NCI-H1417 (cell line): ENCODE measurements at places on chromosomes 3 and 15.

GRCh38 chr3:12300137-12300536 is 11.3 kb downstream of the PPARG start:
- DNase-seq = no peak

DNA sequence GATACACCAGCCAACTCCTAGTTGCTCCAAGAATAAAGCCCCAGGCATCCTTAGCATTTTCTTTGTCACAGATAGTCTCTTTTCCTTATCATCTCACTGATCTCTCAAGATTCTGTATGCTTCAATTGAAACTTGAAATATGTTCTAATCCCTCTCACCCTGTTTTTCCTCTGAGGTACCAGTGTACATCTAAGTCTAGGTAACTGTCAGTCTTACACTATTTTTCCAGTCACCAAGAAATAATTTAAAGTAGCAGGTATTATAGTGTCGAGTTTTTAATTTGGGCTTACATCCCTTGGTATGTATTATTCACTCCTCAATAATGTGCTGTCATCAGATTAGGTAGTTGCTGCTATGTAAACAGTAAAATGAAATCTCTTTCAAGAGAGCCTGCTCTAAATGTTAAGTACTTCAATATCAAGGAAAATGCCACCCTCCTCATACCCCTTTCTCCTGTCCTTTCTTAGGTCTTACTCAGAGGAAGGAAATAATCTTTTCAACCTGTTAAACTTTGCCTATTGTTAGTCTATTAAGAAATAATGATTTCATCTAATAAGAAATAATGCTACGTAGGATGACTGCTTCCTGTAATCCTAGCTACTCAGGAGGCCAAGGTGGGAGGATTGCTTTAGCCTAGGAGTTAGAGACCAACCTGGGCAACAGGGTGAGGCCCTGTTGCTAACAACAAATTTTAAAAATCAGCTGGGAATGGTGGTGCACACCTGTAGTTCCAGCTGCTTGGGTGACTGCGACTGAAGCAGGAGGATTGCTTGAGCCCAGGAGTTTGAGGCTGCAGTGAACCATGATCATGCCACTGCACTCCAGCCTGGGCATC is 39.8 kb downstream of the TSC22D2 start:
- no peak for DNase-seq

DNA sequence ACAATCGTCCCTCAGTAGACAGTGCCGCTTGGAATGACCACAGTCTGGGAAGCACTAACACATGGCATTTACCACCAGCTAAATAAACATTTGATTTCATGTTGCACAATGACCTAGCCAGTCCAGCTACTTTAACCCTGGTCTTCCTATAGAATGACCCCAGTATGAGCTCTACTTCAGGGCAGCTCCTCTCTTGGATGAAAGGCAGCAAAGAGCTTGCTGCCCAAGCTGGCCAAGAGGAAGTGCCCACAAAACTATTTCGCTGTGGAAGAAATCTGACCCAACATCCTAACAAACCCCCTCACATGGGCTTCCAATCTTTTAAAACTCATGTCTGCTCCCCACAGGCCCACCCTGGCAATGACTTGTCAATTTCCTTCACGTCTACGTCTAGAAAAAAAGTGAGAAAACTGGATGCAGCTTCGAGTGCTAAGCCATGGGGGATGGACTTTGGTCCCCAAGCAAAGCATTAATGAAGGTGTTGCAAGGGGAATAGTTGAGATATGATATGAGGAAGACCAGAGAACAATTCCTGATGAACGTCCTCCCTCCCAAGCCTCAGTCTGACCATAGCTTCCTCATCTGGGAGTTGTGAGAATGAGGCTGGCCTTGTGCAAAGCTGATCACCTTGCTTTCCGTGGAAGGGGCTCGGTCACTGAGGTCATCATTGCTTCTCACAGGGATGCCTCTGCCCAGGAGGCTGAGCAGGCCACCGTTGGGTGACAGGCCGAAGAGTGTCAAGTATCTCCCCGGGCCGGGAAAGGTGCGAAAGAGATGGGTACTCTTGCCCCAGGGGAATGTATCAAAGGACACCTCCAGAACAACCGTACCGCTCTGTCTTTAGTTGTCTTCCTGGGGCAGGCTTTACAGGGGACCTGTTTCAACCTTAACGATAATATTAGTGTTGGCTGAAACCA is 964 bp downstream of the SLC25A20 start:
- DNase-seq = no peak

DNA sequence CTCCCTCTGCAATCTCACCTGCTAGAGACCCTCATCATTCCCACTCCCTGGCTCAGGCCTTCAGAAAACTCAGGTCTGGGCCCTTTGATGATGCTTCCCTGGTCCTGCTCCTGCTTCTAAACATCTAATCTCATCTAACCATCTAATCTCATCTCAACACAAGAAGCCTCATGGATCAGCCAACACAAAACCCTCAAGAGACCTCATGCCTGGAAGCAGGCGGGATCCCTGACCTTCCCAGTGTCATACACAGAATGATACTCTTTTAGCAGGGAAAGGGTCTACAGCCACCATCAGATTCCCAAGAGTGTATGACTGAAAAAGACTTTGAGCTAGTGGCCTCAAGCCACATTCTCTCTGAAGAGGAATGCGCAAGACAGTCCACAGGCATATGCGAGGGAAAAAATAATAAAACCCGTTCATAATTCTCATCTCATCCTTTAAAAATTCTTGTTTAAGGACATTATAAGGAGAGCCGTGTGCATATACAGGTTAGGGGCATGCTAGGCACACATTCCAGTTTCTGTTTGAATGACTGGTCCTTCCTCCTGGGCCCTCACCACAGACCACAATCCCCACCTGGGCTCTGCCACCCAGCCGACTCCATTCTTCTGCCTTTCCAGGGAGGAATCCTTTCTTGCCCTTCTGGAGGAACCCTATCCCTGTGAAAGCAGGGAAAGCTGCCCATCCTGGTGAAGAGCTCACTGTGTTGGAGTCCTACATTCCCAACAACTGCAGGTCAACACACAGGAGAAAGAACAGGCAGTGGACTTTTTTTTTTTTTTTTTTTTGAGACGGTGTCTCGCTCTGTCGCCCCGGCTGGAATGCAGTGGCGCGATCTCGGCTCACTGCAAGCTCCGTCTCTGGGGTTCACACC is 2.2 kb downstream of the ZXDC start:
- no peak for DNase-seq

- DNase-seq = no peak
Measured at GRCh38 chr3:100007313-100007712, 107.0 kb downstream of the FILIP1L start.

DNA sequence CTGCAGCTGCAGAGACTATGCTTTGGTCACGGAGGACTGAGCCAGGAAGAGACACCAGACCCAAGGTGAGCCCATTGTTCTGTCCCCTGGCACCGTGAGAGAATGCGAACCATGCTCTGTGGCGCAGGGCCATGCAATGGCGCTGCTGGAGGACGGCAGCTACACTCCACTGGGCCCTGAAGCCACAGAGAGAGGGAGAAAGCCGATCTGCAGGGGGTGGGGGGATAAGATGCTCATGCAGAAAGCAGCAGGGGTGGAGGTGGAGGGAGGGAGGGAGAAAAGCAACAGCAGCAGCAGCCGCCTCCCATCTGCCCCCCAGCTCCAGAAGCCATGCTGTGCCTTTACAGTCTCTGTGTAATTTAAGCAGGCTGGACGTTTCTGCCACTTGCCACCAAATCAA is 5.3 kb downstream of the BDH1 start:
- no peak for DNase-seq

GRCh38 chr15:76059320-76060117 is at the start of gene TMEM266:
TSS of gene TMEM266 (plus strand) at chr15:76059985. CDS start at chr15:76134264, 74,279 bp downstream.
- DNase-seq = peak; percentile 76

- DNase-seq = no peak
Measured at GRCh38 chr3:149625795-149626194, 32.0 kb downstream of the WWTR1 start.

- DNase-seq = no peak
Measured at GRCh38 chr3:119562307-119562961, 3.0 kb upstream of the CD80 start.

DNA sequence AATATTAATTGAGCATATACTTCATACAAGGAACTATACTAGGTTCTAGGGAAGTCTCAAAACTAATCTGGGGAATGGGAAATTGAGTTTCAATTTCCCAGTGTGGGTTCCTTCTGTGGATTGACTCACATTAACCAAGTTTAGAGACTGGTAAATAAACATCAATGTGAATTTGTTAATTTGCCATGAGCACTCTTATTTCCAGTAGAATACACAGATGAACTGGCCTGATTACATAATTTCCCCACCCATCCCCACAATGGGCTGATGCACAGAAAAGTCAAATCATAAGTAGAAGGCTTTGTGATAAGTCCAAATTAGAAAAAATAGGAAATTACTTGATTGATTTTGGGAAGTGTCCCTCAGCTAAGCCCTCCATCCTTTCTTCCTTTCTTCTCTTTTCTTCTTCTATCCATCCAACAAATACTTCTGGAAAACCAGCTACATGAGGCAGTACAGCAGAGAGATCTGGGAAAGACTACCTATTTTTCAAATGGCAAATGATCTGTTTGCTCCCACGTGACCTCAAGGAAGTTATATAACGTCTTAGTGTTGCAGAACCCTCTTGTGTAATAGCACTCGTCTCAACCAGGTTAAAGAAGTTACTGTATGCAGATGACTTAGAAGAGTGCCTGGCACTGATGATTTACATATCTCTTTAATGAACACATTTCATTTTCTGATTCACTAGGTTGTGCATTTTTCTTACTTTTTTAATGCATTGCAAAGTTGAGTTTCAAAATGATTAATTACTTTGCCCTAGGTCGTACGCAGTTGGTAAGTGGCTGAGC is 312.3 kb downstream of the SV2B start:
- peak; percentile 17 for DNase-seq

DNA sequence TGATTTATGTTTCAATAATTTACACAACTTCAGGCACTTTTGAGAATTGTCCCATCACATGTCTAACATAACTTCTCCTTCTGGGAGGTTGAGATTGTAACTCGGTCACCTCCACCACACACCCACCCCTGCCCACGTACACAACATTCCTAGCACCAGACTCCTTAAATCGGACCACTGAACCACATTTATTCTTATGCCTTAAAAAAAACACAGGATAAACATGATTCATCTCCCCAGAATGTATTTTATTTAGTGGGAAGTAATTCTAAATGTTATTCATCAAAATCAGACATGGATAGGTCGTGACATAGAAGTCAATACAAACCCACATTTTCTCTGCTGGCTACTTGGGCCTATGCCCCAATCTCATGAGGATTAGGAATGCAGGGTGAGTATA is 3.0 kb downstream of the SNTN start:
- no peak for DNase-seq

DNA sequence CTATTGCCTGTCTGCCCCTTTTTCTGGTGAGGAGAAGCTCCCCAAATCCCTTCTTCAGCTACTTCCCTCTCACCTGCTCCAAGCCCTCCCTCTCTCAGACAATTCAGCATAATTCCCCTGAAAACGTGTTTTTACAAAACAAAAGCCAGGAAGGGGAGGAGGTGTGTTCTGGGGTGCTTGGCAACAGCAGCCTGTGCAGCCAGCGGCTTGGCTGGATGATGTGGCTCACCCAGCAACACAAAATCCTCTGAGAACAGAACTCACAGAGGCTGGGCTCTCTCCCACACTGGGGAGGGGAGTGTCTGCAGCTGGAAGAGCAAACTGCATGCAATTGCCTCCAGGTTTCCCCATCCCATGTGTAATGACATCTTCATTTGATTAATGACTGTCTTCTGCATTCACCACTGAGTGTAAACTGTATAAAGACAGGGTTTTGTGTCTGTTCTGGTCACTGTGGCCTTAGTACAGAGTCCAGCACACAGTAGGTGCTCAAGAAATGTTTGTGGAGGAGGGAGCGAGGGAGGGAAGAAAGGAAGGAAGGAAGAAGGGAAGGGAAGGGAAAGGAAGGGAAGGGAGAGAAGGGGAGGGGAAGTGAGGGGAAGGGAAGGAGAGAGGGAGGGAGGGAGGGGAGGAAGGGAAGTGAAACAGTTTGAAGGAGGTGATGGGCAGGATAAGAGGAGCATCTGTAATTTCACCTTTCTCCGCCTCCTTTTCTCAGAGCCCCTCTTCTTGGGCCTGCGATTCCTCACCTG is 70.1 kb upstream of the GLCE start:
- DNase-seq = peak; percentile 73

DNA sequence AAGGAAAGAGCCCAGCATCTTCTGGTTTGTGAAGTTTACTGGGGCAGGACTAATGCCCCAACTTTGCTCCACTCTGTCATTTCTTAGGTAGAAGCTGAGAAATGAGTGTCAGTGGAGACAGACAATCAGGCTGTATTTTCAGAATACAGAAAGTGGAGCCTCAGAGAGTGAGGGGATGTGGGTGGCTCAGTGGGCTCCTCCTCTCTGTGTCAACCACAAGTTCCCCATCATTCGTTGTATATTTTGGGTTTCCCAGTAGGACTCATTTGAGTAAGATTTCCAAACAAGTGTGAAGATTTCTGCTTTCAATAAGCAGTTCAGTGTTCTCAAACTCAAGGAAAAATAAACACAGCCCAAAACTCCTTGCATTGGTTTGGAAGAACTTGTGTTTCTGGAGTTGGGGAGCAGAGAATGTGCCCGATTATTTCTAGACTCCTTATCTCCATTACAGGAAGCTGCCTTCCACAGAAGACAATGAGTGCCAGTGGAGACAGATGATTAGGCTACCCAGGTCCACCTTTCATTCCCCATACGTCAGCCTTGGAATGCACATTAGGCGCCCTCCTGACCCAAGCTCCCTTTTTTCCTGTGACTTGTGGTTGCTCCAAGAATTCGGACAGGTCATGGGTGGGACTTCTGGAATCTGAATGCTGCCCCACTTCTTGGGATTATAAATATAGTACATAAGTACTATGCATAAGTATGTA is 792.1 kb upstream of the LMCD1 start:
- no peak for DNase-seq

- DNase-seq = peak; percentile 1
Measured at GRCh38 chr3:125280668-125281361, 68.3 kb upstream of the SLC12A8 start.

DNA sequence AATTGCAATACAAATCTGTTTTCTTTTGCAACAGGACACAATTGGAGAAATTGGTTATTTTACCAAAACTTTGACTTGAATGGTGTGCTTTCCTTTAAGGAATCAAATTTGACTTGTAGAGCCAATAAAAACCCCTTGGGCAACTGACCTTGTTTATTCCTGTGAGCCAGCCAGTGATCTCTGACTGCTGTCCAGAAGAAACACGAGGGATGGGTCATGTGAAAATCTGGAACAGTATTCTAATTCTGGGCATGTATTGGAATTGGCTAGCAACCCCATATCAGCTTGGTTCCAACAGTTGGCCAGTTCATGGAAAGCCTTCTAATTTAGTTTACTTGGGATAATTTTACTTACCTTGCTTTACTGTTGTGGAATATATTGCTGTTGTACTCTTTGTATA is 19.1 kb upstream of the HHATL start:
- no peak for DNase-seq

GRCh38 chr15:61558172-61559136 is 329.4 kb upstream of the RORA start:
- DNase-seq = no peak

DNA sequence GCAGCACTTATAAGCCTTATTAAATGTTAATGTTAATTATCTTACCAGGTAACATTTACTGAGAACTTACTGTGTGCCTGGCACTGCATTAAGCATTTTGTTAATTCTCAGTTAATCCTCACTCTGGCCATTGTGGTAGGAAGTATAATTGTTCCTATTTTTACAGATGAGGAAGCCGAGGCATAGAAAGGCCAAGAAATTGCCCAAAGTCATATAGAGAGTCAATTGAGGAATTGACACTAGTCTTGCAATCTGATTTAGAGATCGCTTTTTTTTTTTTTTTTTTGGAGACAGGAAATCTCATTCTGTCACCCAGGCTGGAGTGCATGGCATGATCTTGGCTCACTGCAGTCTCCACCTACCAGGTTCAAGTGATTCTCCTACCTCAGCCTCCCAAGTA is 132.6 kb upstream of the PROK2 start:
- DNase-seq = no peak
